Heart left ventricle (tissue), 16 donors: ENCODE measurements at places on chromosomes 7 and 10. TPM values are rescaled to one million over a fixed set of nuclear protein-coding genes. Genes with fewer than 3 reads are reported as not detected.

PTPRN2 gene
- 1.8 TPM for total RNA-seq

MRC1 gene
- 35.4 TPM for total RNA-seq

SRRM3 gene
- total RNA-seq: 18.0 TPM

SPDYE16 gene
- total RNA-seq: not detected

ZNF488 gene
- 0.06 TPM for total RNA-seq

SPDYE1 gene
- not detected for total RNA-seq

NKX2-3 gene
- total RNA-seq: not detected

MSANTD7 gene
- 8.1 TPM for total RNA-seq

TMEM178B gene
- 15.2 TPM for total RNA-seq

WAC gene
- 109 TPM for total RNA-seq
